ENCODE measurements at places on chromosomes 4 and X.

DNA sequence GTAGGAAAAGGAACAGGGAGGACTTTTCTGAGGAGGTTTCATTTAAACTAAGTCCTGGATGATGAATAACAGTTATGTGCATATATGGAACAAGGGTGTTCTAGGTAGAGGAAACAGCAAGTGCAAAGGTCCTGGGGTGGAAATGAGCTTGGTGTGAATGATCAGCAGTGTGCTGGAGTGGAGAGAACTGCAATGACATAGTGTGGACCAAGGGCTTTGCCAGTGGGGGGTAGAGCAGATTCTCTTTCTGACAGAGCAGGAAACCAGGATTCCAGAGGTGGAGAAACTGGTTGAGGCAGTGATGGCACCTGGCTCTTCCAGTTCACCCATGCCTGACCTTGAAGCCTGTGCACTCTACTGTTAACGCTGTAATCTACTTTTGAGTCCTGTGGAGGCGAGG is 1.7 kb downstream of the PPP1R3F start:
- DNase-seq = no peak

GRCh38 chr4:106892786-106893185 is 143.3 kb downstream of the DKK2 start:
- DNase-seq = no peak

GRCh38 chr4:7377223-7377865 is 57.4 kb downstream of the PSAPL1 start:
- no peak for DNase-seq

- DNase-seq = no peak
These were observed 51.3 kb upstream of the RELL1 start for GRCh38 chr4:37737466-37737865.

DNA sequence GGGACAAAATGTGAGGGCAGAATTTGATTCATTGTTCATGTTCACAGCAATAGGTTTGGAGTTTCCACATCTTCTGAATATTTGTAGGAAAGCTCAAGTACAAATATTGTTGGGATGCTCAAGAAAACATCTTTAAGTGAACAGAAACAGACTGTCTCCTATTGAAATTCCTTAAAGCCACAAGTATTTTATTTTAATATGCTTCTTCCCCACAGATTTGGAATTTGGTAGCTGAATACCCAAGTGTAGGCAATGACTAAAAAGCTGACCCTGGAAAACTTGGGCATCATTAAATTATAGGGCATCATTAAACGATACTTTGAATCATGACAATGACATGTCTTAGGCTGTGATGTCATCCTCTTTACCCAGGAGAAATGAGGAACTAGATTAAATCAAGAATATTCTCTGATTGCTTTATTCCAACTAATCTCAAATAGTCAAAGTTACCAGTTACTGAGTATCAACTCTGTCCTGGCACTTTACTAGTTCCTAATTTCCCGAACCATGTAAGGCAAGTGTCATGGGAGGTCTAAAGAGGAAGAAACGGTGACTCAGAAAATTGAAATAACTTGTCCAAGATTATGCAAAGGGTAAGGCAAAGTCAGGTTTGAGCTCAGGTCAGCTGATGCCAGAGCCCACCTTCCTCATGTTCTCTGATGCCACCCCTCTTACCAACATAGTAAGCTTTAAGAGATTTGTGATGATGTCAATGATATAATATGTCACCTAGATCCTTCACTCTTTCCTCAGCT is 223.1 kb upstream of the LEF1 start:
- no peak for DNase-seq

GRCh38 chrX:49246541-49246940 is 11.3 kb downstream of the CCDC22 start:
- no peak for DNase-seq

GRCh38 chr4:6740347-6740746 is 24.4 kb downstream of the BLOC1S4 start:
- no peak for DNase-seq

DNA sequence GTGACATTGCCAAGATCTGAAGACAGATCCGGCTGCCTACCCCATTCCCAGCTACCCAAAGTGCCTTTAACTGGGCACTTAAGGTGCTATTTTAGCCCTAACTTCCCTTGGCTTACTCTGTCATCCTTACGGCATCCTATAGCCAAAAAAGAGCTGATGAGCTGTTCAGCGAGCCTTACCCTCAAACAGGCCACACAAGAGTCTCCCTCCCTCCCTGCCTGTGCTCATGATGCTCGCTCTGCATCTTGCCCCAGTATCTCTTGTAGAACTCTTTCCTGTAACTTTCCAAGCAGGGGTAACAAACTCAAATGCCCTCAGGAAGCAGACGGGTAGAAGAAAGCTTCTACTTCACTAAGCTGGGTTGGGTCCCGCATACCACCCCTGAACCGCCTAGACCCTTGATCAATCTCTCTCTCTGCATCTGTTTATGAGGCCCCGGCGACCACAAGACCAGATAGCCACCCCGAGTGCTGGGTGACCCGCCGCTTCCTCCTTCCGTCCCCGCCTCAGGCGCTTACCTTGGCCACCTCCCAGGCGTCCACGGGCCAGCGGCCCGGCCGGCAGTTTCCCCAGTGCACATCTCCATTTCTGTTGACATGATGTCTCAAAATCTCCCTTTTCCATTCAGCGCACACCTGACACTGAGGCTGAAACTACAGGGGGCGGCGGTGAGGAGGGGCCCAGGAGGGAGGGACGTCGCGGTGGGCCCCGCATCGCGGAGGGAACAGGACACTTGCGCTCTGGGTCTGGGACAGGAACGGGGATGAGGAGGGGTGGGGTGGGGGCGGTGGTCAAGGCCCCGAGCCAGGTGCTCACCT is 663 bp downstream of the CXorf38 start:
- DNase-seq = peak; percentile 24

Measured in activated T-helper 1 cell treated with anti-CD3 and anti-CD28 coated beads, Interleukin-2, amount 50 U/mL, for 16 hours (primary cell).